SHP77 (cell line): ENCODE measurements at places on chromosomes 12 and 14.

DNA sequence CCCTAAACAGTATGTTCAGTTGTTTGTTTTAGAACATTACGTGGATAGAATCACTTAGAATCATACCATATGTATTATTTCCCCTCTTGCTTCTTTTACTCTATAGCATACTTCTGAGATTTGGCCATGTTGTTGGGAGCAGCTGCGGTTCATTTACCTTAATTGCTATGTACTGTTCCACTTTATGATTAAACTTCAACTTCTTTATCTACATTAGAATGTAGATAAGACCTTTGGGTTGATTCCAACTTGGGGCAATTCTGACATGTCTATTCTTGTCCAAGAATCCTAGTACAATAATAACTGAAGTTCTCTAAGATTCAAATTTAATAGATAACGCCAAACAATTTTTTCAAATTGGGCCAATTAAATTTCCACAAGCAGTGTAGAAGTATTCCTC lies 80.7 kb downstream of the GRIN2B start:
- DNase-seq, result no peak

DNA sequence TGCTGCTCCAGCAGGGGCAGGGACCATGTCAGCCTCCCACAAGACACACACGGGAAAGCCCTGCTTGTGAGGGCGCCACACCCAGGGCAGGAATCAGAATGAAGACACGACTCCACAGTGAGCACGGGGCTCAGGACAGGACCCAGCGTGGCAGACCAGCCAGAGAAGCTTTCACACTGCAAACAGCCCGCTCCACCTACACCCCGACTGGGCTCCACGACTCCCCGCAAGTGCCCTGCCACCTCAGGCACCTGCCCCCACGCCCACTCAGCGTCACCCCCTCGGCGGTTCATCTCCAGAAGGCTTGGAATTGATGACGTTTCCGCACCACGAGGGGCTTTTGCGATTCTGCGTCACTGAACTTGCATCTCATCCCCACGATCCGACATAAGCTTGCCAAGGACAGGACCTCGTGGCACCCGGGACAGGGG lies 91.1 kb downstream of the FBXL14 start:
- no peak for DNase-seq

DNA sequence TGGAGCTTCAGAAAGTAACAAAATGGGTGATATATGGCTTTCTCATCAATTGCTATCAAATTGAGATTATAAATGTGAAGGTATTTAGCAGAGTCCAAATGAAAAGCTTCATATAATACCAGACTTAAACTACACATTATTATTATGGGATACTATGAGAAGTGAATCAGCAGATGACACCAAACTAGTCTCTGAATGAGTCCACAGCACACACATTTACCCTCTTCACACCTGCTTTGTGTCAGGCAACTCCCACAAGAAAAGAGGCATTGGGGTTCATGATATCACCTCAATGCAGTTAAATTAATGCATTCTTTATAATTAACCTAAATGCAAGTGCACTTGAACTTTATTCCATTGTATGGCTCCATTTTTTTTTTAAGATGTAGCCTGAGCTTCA lies 330.5 kb downstream of the BCL11B start:
- no peak for DNase-seq

GRCh38 chr14:20419419-20419818 lies 6.1 kb upstream of the TEP1 start:
- DNase-seq, result no peak

GRCh38 chr12:40819436-40820108 lies 127.3 kb downstream of the CNTN1 start:
- DNase-seq, result no peak

DNA sequence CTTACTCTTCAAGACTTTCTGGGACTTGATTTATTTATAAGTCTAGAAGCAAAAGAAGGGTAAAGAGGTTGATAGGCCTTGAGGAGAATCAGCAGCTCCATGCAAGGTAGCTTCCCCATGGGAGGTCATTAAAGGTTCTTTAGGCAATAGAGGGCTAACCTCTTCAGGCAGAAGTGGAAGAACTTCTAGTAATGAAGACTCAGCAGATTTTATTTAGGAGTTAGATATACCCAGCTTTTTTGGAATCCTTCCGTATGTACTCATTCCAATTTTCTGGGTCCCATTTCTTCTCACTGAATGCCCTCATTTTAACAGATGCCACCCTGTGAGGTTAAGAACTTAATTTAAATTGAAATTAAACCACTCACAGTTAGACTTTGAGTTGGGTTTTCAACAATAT lies 565.6 kb downstream of the LRFN5 start:
- no peak for DNase-seq

- no peak for DNase-seq
Observed at GRCh38 chr14:69504775-69505174, 20.2 kb downstream of the PLEKHD1 start.

DNA sequence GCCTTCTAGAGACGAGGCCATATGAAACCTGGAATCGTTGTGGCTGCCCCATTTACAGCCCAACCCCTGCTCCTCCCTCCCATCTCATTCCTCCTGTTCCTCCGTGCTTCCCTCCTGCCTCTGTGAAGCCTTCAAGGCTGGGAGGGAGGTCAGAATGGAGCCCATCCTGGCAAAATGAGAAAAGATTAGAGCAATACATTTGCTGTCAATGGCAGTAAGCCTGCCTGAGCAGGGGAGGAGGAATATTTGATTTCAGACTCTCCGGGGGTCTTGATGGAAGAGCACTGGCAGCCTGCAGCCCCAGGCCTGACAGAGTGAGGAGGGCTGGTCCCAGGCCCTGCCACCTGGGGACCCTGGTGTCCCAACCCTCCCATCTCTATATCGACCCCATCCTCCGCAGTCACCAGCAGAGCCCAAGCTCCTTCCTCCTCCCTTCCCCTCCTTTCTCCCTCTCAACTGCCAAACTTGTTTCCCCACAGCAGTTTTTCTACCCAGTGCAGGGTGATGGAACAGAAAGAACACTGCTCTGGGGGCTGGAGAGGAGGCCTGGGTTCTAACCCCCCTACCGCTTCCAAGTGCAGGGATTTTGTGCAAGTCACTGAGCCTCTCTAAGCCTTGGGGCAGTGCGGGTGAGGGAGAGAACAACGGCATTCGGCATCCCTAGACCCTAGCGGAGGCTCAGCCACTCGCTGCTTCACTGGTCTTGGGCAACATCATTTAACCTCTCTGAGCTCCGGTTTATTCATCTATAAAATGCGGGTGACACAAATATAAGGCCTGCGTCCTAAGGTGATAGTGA lies 16.0 kb upstream of the RACGAP1 start:
- no peak for DNase-seq
